ENCODE measurements at places on chromosomes 1 and 21. TPM values are rescaled to one million over a fixed set of nuclear protein-coding genes. Genes with fewer than 3 reads are reported as not detected.

STK40 gene
- total RNA-seq: 28.2 TPM

GBP5 gene
- total RNA-seq: not detected

GRCh38 chr1:30345491-30346130 is 377.8 kb downstream of the MATN1 start:
- peak; percentile 43 for DNase-seq

GRCh38 chr1:218890451-218890850 is 283.2 kb upstream of the LYPLAL1 start:
- DNase-seq: no peak

DNA sequence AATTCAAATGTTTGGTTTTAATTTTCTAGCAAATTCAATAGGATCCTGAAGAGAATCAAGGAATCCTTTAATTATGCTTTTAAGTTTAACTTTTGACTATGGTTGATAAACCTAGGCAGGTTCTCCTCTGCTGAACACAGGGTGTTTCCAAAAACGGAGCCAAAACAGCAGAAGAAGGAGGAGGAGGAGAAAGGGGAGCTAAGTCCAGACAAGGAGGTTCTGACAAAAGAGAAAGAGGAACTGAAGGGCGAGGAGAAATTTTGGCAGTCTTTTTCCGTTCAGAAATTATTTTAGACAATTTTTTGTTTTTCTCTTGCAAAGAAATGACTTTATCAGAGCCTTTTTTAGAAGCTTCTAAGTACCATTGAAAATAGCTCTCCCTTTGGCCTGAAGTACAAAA is 33.2 kb upstream of the FNBP1L start:
- no peak for DNase-seq
